Epithelial cell of proximal tubule (primary cell): ENCODE measurements at places on chromosomes 16 and 17.

DNA sequence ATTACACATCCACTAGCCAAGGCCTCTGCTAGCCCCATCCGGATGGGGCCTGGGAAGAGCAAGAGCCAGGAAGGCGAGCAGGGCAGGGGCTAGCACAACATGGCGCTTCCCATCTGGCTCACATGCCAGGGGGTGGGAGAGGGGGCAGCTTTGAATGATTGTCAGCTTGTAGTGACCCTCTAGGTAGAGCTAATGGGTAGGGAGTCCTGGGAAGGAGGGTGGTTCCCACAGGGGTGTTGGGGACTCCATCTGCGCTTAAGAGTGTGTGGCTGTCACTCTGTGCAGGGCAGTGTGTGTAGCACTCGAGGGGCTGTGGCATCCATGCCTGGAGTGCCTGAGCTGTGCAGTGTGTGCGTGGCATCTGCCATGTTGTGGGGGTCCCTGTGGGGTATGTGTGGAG, 24.5 kb downstream of the ARHGAP23 start:
- no peak for DNase-seq

- peak; percentile 86 for DNase-seq
Measured at GRCh38 chr17:3804503-3804931, 3.5 kb upstream of the ITGAE start.

GRCh38 chr16:20621406-20621805, 45.2 kb upstream of the ACSM2B start:
- DNase-seq = no peak

DNA sequence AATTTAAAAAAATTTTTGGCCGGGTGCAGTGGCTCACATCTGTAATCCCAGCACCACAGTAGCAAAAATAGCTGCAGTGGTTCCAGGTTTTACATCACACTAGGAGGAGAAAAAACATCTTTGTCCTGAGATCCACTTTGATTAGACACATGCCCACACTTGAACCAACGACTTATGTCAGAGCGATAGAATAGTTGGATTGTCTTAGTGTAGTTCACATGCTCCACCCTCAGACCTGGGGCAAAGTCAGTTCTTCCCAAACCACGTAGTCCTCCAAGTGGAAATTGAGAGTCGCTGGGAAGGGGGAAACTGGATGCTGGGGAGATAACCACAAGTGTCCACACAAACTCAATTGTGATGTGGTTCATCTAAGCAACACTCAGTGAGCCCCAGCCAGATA, 11.4 kb upstream of the ITGAM start:
- DNase-seq = no peak

GRCh38 chr16:63617047-63617989, 1504.5 kb downstream of the CDH11 start:
- no peak for DNase-seq

- DNase-seq = no peak
Measured at GRCh38 chr17:28372203-28372944, 880 bp downstream of the SARM1 start.

DNA sequence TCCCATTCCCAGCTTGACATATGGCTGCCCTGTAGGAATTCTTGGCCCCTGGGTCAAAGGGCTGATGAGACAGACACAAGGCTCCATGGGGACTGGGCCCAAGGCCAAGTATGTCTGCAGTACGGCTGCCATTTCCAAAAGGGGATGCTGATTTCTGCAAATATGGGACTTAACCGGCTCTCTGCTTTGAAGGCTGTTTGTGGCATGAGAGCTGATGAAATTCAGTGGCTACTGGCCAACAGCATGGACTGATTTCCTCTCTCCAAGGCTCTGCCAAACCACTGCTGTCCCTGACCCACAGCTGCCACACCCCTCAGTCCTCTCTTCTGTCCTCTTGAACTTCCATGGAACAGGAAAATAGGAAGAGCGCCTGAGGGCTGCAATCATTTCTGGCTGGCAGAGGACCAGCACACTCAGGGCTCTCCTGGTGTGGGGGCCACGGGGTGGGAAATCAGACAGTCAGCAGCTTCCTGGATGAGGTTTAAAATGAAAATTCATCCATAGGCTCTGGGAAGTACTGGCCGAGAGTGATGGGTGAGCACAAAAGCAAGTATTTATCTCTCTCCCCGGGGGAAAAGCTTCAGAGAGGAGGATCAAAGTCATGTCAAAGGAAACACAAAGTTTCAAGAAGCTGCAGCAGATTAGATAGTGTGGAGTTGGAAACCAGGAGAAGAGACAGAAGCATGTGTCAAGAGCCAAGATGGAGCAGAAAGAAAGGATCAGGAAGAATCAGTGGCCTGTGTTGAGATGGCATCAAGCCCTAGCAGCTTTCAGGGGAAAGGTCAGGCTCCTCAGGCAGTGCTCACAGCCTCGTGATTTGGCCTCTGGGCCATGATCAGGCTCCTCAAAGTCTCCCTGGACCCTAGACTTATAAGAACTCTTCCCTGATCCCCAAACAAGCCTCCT, 64.1 kb upstream of the SREBF1 start:
- DNase-seq = no peak

GRCh38 chr17:77478899-77479298, 338.1 kb downstream of the SEC14L1 start:
- DNase-seq = no peak

DNA sequence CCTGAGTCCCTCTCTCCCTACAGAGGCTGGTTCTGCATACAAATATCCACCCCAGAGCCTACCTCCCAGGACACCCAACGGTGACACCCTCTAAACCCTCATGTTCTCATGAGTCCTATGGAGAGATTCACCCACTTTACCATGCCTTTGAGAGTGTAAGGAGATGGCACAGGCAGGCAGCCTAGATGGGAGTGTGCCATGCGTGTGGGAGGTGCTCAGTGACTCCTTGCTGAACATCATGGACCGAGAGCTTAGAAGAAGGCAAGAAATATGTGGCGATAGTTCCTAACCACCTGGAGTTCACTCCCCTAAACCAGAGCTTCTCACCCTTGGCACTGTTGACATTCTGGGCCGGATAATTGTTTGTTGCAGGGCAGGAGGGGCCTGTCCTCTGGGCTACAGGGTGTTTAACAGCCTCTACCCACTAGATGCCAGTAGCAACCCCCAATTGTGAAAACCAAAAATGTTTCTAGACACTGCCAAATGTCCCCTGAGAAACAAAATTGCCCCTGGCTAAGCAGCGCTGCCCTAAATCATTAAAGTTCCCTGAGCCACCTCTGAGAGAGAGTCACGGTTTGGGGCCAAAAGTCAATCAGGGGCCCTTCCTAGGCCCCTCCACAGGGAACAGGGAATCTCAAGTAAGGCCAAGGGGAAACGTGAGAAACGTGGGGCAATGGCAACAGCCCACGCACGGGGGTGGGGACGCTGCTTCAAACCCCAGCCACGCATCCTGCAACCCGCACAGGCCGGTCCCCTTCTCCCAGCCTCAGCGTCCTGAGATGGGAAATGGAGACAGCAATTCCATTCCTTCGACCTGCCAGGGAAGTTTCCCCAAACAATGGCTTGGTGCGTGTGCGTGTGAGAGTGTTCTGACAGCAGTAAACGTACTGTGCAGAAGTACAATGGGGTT, 66.8 kb downstream of the C16orf78 start:
- DNase-seq = no peak

DNA sequence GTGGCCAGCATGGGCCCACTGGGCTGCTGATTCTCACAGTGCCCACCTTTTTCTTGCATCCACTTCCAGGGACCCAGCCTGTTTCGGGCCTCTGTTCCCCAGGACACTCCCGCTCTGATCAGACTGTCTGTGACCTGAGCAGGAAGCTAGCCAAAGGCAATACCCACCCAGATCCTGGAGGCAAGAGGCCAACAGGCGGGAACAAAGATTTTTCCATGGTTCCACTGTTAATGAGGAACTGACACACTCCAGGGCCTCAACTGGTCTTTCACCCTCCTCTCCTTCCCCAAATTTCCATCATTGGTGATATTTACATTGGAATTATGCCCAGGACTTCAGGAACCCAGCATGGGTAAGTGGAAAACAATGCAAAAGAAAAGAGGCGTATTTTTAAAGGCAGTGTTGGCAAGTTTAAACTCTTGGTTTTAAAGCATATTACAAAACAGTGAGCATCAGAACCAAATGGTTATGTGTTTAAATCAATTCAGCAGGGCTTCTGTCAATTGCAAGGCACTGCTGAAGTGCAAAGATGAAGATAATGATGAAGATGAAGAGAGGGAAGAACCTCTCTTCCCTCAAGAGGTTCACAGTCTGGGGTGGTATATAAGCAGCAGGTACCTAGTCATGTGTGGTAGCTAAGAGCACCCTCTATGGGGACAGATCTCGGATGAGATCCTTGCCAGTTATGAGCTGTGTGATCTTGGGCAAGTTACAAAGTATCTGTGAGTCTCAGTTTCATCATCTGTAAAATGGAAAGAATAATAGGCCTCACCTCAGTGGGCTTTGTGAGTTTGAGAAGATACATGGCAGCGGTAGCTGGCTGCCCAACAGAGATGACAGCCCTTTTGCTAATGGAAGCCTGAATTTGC, 14.4 kb upstream of the ATP2A3 start:
- DNase-seq = no peak

GRCh38 chr16:52834736-52835465, 217.8 kb downstream of the CHD9NB start:
- DNase-seq = no peak

DNA sequence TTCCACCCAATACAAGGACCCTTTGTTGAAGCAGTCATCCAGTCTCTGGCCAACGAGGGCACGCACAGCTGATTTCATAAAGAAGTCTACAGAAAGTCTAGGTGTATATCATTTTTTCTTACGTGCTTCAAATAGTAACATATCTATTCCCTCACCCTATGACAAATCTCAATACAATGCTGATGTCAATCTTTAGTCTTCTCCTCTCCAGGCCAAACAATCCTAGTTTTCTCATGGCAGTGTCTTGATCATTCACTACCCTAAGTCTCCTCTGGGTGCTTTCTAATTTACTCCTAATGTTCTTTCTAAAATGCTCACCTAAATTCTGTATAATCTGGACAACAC, 92.6 kb downstream of the CACNG1 start:
- DNase-seq = no peak
